Gastroesophageal sphincter (tissue), 4 donors: ENCODE measurements at places on chromosomes 12 and 14. TPM values are rescaled to one million over a fixed set of nuclear protein-coding genes. Genes with fewer than 3 reads are reported as not detected.

DNA sequence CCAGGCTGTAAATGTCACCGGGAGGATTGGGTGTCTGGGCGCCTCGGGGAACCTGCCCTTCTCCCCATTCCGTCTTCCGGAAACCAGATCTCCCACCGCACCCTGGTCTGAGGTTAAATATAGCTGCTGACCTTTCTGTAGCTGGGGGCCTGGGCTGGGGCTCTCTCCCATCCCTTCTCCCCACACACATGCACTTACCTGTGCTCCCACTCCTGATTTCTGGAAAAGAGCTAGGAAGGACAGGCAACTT lies 1.3 kb downstream of the GAPDH start:
- ATAC-seq: no peak

DNA sequence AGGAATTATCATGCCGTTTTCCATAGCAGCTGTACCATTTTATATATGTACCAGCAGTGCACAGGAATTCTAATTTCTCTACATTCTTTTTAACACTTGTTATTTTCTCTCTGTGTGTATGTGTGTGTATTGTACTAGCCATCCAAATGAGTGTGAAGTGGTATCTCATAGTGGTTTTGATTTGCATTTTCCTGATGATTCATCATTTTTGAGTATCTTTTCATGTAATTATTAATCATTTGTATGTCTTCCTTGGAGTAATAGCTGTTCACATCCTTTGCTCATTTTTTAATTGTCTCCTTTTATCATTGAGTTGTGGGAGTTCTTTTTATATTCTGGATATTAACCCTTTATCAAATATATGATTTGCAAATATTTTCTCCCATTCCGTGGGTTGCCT lies 95.6 kb upstream of the MANSC4 start:
- ATAC-seq: no peak

DNA sequence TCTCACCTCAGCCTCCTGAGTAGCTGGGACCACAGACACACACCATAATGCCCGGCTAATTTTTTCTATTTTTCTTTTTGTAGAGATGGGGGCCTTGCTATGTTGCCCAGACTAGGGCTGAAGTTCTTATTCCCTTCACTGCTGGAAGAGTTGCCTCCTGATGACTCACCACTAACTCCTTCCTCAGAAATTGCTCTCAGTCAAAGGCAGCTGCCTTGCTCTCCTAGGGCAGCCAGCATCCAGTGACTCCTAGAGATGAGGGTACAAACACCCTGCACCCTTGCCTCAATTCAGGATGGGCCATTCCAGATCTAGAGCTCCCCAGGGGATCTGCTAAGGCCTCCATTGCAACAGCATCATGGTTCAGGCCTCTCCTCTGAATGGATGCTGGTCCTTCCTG lies 54.0 kb upstream of the RASSF8 start:
- ATAC-seq: no peak

- ATAC-seq: peak; percentile 74
Measured at GRCh38 chr14:53715193-53715721, 241.4 kb downstream of the BMP4 start.

DNA sequence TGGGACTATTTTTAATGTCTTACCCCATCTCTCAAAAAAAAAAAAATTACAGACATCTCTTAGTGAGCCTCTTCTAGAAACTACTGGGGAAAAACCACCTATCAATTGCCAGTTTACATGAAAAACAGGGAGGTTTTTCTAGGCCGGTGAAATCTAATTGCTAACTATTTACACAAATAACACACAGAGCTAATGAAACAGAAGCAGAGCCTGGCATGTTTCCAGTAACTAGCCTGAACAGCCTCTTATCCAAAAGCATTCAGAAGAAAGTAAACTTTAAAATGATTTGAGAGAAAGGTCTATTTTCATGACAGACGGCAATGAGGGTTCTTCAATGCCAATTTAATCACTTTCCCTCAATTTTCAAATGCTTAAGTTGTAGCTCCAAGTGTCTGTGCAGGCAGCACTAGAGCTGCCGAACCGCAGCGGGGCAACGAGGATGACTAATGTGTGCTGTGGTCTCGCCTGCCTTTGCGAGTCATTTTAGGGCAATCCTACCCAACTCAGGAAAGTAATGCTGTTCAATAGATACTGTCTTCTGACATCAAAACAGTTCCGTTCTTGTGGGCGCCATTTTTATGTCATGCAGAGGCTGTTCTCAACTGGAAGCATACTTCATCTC lies 84.6 kb downstream of the SETD3 start:
- no peak for ATAC-seq

DNA sequence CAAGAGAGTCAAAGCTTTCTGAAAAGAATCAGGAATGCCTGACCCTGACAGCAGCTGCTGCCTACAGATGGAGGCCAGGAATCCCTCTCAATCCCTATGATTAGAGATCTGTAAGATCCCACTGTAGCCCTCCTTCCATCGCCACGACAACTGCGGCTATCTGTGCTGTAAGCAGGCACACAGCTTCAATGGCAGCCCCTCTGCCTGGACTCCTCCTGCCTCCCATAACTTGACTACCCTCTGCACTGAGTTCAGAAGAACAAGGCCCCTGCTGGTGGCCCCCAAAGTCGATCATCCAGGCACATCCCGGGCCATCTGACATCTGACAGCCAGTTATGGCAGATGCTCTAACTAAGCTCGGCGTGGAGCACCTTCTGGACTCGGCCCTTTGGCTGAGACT lies 2.9 kb downstream of the CLMN start:
- no peak for ATAC-seq

DNA sequence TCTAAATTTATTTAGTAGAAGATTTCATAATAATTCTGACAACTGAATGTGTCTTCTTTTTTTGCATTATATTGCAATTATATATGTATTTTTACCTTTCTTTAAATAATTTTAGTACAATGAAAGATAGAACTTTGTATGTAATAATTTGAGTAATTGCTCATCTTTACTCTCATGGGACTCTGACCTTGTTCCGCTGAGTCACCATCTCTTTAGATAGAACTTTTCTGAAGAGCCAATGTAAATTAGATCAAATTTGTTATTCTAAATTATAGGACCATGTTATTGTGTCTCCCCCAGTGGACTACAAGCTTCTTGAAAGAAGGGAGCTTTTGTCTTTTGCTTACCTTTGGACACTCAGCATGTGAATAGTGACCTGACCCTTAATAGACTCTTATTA lies 96.1 kb downstream of the TRHDE start:
- no peak for ATAC-seq

GRCh38 chr14:85732031-85732430 lies 202.1 kb downstream of the FLRT2 start:
- no peak for ATAC-seq

GRCh38 chr14:103052407-103052806 lies 4.9 kb downstream of the CDC42BPB start:
- ATAC-seq: no peak

GRCh38 chr14:37991027-37991426 lies 216.7 kb upstream of the SSTR1 start:
- no peak for ATAC-seq

GRCh38 chr14:32077081-32078022 lies at the start of gene ARHGAP5:
TSS of gene ARHGAP5 (plus strand) at chr14:32077304. CDS start at chr14:32090670, 13,366 bp downstream.
- peak; percentile 40 for ATAC-seq

DNA sequence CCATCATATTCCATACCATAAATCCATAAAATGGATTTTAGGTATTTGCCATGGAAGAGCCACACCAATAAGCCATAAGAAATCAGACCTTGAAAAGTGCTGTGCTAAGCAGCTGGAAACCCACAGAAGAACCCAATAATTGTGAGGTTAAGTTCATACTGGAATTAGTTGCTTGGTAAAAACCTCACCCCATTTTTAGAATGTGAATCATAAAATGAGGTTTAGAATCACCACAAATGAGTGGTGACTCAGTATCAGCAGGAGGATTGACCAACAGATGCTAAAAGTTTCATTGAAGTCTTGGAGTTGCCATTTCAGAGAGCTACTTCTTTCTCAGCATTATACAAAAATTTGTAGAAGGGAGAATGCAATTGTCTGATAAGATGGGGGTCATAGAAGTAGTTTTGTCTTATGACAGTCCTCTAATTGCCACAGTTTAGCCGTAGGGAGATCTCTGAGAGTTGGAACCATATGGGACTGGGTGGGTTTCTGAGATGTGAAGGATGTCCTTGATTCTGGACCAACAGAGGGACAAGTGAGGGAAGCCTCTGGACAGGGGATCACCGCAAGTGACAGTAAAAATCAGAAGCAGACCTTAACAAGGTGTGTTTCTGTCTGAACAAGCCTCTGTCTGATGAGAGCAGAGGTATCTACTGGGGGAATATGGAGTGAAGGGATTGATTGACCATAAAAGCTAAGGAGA lies 1.4 kb upstream of the STON2 start:
- ATAC-seq: peak; percentile 77

- ATAC-seq: no peak
Measured at GRCh38 chr14:59037086-59037485, 151.4 kb upstream of the DAAM1 start.

DNA sequence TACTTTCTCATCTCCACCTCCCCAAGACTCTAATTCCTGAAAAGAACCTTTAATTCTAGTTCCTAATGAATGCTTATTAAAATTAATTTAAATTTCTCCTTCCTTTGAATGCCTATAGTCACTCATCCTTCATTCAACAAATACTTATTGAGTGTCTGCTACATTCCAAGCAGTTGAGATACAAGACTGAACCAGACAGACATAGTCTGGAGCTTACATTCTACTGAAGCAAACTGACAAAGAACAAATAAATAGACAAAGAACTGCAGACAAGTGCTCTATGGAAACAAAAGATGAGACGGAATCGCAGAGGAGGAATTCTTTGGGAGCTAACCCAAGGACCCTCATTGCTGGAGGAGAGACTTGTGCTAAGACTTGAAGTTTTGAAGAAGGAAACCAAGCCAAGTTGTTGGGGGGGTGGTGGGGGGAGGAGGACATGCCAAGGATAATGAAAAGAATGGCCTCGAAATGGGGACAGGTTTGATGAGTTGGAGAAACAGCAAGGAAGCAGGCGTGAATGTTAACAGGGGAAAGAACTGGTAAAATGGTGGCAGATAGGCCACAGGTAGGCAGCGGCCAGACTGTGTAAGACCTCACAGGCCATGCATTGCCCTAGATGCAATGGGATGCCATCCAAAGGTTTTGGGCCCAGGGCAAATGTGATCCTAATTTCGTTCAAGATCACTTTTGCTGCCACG lies 9.7 kb upstream of the TDG start:
- ATAC-seq: no peak

ANO4 gene
- 0.13 TPM for total RNA-seq

SLC2A14 gene
- total RNA-seq: not detected

SERPINA3 gene
- total RNA-seq: 230 TPM

RD3L gene
- not detected for total RNA-seq

MSRB3 gene
- total RNA-seq: 277 TPM

KRT2 gene
- not detected for total RNA-seq

FGF23 gene
- not detected for total RNA-seq

COCH gene
- 5.4 TPM for total RNA-seq
